ENCODE measurements at places on chromosomes 5 and 9.

DNA sequence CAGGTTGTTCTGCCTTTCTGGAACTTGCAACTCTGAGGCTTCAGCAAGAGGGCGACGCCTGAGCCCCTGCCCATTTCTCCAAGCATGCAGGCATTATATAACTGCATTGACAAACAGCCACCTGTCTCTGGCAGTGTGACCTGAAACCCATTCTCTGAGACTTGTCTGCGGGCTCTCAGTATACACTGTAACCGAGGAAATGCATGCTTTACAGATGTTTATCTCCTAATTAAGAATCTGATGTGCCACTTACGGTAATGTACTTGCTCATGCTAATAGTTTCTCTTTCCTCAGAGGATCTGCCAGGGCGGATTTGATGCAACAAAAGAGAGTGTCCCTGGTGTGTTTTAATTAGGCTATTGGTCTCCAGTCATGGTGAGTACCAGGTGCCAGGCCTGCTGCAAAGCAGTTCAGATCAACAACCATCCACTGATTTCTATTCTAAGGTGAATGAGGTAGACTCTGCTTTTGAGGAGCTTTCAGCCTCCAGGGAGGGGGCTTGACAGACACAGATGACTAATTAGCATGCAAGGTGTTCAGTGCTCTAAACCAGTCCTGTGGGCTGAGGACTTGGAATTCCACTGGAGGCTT lies 593.7 kb upstream of the KLF4 start:
- DNase-seq: no peak

- DNase-seq: no peak
Observed at GRCh38 chr9:121373011-121373729, 3.1 kb upstream of the STOM start.

GRCh38 chr5:150034662-150035061 lies 34.1 kb downstream of the HMGXB3 start:
- no peak for DNase-seq

- DNase-seq: no peak
Observed at GRCh38 chr9:133067813-133068212, 6.0 kb downstream of the CEL start.

DNA sequence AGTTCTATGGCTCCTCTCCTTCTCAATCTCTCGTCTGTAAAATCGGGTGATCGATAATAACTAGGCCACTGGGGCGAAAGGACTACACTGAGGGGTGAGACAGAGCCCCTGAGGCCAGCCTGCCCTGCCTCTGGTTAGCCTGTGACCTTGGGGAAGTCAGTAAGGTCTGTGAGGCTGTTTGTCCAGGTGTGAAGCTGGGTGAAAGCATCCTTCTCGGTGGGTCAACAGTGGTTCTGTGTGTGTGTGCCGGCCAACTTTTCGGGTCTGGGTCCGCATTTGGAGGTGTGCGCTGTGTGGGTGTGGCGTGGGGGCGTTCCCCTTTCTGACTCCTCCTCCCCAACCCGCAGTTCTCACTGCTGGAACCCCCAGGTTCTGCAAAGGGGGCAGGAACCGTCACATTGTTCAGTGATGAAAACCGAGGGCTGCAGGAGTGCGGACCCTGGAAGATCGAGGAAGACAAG lies 5.0 kb upstream of the RNF44 start:
- DNase-seq: no peak

DNA sequence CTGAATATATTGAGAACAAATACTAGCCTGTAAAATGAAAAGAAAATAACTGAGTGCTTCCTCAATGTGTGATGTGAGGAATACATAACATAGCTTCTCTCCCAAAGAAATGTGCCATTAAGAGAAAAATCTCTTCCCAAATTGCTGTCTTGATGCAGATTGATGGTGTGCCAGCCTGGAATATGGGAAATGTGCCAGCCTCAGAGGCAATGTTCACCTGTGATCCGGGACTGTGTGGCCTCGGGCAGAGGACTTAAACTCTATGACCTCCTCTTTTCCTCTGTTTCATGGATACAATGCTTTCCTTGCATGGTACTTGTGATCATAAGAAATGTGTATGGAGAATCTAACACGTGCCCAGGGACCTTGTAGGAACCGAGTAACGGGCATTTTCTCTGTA lies 370.9 kb downstream of the DIRAS2 start:
- no peak for DNase-seq

DNA sequence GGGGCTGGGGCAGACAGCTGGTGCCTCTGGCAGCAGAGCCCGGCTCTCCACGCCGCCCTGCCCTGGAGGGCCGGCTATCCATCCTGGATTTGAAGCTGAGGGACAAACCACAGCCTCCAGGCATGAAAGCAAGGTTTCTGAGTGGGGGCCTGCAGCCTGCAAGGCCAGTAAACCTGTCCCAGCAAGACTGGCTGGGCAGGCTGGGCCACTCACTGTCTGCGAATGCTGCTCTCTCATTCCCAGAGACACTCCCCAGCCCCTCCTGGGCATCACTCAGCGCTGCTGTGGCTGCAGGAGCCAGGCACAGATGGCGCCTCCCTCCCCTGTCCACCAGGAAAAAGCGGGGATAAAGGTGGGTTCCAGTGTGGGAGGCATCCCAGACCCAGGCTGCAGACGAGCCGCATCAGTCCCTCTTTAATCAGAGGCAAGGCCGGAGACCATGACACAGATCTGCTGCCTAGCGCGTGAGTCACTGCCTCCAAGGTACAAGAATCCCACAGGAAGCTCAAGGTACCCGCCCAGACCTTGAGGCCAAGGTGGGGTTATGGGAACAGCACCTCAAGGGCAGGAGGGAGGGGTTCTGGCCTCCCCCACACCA lies 118.0 kb downstream of the VAV2 start:
- no peak for DNase-seq

DNA sequence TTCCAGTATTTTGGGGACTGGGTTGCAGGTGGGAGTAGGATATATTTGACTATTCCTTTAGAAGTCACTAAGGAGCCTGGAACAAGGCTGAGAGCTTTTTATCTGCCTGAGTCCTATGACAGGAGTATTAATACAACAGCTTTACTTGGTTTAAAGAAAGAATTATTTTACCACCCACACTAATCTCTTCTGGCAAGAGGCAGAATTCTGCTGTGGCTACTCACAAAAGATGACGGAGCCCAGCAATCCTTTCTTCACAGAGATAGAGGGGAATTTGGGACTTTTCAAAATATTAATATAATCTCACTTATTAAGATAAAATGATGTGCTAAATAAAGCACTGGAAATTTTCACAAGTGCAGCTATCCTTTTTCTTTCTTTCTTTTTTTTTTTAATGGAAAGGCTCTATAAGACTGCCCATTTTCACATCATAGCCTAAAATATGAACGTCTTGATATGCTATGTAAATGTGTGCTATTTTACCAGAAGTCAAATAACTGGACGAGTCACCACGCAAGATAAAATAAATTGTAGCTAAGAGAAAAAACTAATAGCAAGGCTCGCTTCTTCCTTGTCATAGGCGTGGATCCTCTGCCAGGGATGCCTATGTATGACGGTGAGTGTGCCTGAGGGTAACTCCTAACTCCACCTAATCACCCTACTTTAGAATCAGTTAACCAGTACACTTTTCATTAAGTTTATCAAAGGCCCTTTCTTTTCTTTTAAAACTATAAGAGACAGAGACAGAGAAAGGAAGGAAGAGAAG lies 76.3 kb downstream of the ZNF608 start:
- no peak for DNase-seq

DNA sequence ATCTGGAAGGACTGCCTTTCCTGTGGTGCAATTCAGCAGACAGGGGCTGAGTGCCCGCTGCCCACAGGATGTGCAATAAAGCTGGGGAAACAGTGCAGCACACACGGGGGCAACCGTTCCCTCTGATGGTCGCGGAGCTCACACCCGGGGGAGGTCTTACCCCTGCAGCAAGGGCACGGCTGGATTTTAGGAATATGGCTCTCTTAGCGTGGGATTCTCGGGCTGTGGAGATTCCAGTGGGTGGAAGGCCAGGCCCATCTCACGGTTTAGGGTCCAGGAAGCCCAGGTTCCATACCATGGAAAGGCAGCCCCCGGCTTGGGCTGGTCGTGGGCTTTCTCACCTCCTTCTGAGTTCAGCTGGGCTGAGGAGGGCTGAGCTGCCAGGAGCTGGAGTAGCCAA lies 244.1 kb downstream of the MED10 start:
- DNase-seq: no peak

DNA sequence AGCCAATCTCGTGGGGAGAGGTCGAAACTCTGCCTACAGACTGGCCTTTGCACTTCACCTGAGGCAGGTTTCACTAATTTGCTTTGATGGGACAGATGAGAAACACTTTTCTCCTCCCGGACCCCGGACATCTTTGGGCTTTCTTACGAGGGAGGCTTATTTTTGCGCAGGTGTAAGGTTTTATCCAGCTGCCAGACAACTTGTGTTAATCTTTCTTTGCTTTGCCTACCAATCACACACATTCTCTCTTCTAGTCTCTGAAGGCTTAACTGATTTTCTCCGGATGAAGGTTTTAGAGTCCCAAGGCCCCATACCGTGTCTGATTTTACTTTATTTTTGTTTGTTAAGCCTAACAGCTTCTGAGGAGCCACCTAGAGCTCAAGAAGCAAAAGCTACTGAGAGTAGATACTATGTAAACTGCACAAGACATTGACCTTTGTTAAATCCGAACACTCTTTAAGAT lies 436 bp upstream of the EMB start:
- no peak for DNase-seq

DNA sequence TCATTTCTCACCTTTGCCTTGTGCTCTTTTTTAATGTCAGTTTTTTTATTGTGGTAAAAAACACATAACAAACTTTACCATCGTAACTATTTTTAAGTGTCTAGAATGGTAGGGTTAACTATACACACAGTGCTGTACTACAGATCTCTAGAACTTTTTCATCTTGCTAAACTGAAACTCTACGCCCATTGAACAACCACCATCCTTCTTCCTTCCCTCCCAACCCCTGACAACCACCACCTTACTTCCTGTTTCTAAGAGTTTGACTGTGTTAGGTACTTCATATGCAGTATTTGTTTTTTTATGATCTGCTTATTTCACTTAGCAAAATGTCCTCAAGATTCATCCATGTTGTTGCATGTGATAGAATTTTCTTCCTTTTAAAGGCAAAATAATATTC lies 54.9 kb downstream of the PSAT1 start:
- no peak for DNase-seq

DNA sequence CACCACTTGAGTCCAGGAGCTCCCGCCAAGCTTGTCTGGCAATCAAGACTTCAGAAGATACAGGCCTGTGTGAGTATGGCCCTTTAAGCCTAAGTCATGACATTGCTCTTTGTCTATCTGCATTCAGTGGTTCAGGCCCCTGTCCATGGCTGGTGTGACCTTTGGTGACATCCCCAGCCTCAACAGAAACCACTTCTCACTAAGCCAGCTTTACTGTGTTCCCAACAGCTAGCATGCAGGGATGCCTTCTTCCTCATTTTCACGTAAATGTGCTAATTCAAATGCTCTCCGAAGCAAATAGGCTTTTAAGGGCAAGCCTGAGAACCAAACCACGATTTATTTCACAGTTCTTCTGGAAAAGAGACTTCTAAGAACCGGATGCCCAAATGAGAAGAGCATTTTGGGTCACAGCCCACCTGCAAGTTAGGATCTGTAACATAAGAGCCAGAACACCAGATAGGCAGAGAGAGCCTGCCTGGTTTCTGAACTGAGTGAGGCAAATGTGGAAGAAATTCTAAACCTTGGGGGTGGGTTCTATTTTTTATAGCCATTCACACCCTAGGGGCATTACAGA lies 14.9 kb downstream of the CD180 start:
- no peak for DNase-seq

DNA sequence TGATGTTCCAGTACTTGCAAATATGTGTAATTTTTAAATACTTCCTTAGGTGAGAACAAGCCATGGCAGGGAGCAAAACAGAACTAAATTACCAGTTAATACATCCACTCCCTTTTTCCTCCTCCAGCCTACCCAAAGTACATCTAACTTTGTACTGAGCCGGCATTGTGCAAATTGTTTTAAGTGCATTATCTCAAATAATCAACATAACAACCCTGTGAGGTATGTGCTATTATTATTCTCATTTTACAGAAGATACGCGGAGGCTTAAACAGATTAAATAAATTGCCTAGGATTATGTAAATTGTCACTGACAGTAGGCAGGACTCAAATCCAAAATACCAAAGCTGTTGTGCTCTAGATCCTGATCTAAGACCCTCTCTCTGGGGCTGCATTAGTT lies 55.5 kb upstream of the KLF4 start:
- no peak for DNase-seq

GRCh38 chr5:32851559-32852173 lies 140.5 kb downstream of the NPR3 start:
- no peak for DNase-seq

DNA sequence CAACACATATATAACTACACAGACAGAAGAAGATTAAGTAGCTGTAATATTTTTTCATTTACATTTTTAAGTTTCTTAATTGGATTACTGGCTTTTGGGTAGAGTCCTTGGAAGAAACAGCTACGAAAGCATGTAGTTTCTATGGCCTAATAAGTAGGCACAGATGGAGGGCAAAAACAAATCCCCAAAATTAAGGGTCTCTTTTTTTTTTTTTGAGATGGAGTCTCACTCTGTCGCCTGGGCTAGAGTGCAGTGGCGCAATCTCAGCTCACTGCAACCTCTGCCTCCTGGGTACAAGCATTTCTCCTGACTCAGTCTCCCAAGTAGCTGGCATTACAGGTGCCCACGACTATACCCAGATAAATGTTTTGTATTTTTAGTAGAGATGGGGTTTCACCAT lies 27.1 kb upstream of the MTMR12 start:
- no peak for DNase-seq

- no peak for DNase-seq
Observed at GRCh38 chr5:150499437-150499956, 8.4 kb upstream of the NDST1 start.

- DNase-seq: no peak
Observed at GRCh38 chr5:133928587-133929393, 39.6 kb downstream of the C5orf15 start.

DNA sequence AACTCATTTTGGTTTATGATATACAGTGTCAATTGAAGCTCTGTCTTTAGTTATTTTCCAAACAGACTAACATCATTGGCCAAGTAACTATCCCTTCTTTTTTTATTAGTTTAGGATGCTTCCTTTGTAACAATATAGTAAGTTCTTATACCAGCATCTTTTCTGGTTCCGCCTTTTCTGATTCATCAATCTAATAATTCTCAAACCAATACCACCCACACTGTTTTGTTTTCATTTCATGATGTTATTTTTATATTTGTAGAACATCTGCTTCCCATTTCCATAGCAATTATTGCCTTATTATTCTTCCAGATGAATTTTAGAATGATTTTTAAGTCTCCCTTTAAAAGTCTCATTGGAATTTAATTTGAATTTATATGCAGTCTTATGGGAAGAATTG lies 218.1 kb downstream of the RFK start:
- no peak for DNase-seq

GRCh38 chr9:20087481-20087880 lies 298.6 kb upstream of the SLC24A2 start:
- no peak for DNase-seq

DNA sequence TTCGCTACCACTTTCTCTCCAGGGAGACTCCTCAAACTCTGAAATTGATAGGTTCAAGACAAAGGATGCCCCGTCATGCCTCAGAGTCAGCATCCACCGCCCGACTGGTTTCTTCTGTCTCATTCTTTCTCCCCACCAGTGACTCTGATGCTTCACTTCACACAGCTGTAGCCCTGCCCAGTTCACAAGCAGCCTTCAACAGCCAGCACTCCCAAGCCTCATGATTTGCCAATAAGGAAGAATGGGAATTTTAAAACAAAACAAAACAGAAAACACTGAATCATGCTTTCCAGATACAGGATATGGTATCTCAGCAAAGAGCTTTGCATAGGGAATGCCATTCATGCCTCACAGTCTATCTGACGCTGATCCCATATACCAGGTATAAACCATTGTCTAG lies 371.2 kb upstream of the RORB start:
- no peak for DNase-seq

Data from ascending aorta (tissue), 2 donors.